Neural progenitor cell (in vitro differentiated cells): ENCODE measurements at places on chromosomes 12 and 14. TPM values are rescaled to one million over a fixed set of nuclear protein-coding genes. Genes with fewer than 3 reads are reported as not detected.

Gene TAS2R30
- 7.9 and 13.1 TPM in 2 replicates for total RNA-seq

Gene ZDHHC22
- total RNA-seq = 0.07 and 0.31 TPM in 2 replicates

Gene ACOT4
- total RNA-seq = 0.65 TPM in 1 of 2 replicates, not detected in the other

Gene MANSC1
- 6.2 and 6.5 TPM in 2 replicates for total RNA-seq

Gene AQP2
- total RNA-seq = not detected in 2 replicates
